ENCODE measurements at places on chromosomes 7 and 10. TPM values are rescaled to one million over a fixed set of nuclear protein-coding genes. Genes with fewer than 3 reads are reported as not detected.

ZNF735 gene
- not detected for total RNA-seq

ST7 gene
- 20.7 TPM for total RNA-seq

OR6V1 gene
- total RNA-seq, result not detected

ENTPD1 gene
- 0.52 TPM for total RNA-seq

GLCCI1 gene
- total RNA-seq, result 2.8 TPM

HABP2 gene
- total RNA-seq, result 28.8 TPM

GRCh38 chr10:43114088-43114742 lies 24.0 kb upstream of the CSGALNACT2 start:
- DNase-seq, result no peak

- no peak for DNase-seq
Observed at GRCh38 chr7:30799976-30800661, 28.9 kb downstream of the MINDY4 start.

DNA sequence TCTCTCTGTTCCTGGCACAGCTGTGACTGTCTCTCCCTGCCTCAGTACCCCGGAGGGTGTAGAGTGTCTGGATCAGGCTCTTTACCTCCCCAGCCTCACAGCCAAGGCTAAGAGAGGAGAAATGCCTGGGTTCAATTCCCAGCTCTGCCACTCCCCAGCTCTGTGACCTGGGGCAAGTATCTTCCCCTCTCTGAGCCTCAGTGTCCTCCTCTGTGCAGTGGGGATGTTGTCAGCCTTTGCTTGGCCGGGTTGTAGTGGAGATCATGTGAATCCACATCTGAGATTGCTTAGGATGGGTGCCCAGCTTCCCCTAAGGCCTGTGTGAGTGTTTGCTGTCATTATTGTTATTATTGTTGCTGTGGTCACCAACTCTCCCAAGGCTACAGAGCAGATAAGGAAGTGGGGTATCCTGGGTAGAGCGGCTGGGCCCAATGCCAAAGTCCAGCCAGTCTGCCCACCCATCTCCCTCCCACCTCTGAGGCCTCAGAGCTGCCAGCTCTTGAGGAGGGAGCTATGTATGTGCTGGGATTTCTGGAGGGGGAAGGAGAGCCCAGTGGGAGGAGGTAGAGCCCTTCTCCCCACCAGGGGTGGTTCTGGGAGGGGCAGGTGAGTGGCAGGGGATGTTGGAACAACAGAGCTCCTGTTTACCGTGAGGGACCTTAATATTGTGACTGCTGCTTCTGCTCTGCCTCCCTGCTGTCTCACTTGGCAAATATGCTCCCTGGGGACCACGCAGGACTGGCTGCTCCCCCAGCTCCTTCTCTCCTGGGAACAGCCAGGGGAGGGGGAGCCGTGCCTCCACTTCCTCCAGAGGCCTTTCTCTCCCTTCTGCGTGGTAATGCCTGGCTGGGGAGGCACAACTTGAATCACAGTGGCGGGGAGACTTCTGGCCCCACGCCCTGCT lies 170.5 kb downstream of the RPS24 start:
- DNase-seq, result no peak

- peak; percentile 37 for DNase-seq
Observed at GRCh38 chr7:102456327-102456726, 8.3 kb downstream of the ALKBH4 start.

GRCh38 chr7:155652156-155653114 lies 8.0 kb downstream of the RBM33 start:
- peak; percentile 72 for DNase-seq

GRCh38 chr10:11064832-11065231 lies 47.2 kb downstream of the CELF2 start:
- DNase-seq, result no peak

DNA sequence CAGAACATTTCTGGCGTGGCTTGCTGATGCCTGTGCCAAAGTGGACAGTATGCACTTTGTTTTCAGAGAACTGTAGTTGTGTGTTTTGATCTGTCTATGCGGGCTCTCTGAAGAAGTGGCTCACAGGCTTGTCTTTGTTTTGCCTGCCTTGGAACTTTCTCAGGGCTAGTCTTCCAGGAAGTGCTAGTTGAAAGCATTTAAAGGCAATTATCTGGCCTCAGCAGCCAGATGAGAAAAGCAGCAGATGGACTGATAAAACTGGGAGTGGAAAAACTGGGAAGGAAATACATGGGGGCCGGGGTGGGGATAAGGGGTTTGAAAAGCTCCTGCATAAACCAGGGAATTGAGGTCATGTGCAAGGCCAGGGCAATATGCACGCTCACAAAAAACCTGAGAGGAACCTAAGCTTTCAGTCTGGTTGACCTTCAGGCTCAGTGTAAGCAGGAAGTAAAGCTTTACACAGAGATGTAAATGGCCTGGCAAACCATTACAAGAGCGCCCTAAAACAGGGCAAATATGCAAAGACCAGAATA lies 94.5 kb downstream of the ZNF33B start:
- DNase-seq, result no peak

DNA sequence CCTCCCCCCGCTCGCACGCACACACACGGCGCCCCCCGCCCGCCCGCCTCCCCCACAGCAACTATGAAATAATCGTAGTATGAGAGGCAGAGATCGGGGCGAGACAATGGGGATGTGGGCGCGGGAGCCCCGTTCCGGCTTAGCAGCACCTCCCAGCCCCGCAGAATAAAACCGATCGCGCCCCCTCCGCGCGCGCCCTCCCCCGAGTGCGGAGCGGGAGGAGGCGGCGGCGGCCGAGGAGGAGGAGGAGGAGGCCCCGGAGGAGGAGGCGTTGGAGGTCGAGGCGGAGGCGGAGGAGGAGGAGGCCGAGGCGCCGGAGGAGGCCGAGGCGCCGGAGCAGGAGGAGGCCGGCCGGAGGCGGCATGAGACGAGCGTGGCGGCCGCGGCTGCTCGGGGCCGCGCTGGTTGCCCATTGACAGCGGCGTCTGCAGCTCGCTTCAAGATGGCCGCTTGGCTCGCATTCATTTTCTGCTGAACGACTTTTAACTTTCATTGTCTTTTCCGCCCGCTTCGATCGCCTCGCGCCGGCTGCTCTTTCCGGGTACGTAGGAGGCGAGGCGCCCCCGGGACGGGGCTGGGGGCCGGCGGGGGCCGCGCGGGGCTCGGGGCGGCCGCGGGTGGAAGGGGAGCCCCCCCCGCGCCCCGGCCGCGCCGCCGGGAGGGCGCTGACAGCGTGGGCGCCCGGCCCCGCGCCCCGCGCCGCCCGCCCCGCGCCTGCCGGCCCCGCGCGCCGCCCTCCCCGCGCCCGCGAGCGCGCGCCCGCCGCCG lies 441 bp downstream of the BMI1 start:
- no peak for DNase-seq
